ENCODE measurements at places on chromosomes 3 and 15.

DNA sequence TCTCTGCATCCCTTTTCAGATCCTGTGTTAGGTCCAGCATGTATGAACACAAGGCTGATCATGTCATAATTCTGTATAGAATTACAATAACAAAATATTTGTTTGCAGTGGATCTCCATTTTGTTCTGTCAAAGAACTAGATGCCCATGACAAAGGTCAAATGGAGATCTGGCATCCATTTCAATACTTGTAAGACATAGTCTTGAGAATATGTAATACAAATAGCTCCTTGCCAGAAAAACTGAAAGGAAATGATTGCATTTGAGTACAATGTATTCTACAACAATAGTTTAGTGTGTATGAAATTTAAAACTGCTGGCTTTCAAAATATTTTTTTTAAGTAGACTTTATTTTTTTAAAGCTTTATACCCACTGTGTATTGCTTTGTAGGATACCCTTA lies 101.1 kb downstream of the CMSS1 start:
- ATAC-seq = no peak

DNA sequence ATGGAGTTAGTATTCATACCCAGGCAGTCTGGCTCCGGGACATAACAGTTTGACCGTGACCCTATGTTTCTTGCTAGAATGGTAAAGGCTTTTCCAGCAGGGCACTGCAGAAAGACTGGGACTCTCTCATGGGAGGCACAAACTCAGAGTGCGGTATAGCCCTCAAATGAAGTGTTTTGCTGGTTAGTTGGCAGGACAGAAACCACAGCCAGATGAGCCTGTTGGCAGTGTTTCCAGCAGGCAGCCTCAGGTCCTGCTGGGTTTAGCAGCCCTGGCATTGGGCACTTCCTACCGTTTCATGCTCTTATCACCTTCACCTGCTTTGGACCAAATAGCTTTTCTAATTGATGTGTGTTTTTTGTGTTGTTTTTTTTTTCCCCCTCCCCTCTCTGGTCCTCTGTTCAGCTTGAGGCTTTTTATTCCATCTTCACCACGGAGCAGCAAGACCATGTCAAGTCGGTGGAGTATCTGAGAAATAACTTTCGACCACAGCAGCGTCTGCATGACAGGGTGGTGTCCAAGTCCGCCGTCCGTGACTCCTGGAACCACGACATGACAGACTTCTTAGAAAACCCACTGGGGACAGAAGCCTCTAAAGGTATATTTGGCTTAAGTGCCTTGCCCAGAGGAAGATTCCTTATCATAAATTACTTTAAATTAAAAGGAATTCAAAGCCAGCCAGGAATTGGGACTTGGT lies 205.6 kb downstream of the FEZF2 start:
- no peak for ATAC-seq

DNA sequence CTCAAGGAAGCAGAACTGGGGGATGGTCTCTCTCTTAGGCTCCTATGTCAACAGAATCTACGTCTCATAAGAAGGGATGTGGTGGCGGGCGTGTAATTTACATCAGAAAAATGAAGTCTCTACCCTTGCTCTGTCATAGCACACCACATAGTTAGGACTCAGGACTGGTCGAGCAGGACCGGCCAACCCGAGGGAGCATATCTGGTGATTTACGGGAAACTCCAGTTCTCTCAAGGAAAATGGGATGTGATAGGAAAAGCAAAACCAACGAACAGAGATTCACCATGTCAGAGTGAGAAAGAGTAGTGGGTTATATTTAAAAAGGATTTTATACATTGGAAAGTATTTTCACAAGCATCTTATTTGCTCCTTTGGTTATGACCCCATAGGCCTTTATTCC lies 54.7 kb downstream of the IGF2BP2 start:
- no peak for ATAC-seq

- no peak for ATAC-seq
Observed at GRCh38 chr3:5275529-5275928, 88.0 kb downstream of the EDEM1 start.

DNA sequence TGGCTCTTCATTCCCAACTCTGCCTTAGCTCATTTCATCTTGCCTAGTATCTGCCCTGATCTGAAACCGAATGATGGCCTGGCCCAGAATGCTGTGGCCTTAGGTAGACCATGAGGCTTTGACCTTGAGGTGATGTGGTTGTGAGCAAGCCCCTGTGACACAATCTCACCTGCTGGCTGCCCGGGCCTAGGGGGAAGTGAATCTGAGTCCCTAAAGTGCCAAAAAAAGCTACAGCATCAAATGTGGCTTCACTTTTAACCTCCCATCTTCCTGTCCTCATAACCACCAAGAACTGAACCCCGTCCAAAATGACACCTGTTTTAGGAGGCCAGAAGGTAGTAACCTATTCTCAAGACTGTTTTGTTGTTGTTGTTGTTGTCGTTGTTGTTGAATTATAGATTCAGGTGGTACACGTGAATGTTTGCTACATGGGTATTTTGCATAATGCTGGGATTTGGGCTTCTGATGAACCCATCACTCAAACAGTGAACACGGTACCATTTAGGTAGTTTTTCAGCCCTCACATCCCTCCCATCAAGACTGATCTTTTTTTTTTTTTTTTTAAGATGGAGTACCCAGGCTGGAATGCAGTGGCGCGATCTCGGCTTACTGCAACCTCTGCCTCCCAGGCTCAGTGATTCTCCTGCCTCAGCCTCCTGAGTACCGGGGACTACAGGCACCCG lies 54.6 kb downstream of the MCCC1 start:
- ATAC-seq = no peak

DNA sequence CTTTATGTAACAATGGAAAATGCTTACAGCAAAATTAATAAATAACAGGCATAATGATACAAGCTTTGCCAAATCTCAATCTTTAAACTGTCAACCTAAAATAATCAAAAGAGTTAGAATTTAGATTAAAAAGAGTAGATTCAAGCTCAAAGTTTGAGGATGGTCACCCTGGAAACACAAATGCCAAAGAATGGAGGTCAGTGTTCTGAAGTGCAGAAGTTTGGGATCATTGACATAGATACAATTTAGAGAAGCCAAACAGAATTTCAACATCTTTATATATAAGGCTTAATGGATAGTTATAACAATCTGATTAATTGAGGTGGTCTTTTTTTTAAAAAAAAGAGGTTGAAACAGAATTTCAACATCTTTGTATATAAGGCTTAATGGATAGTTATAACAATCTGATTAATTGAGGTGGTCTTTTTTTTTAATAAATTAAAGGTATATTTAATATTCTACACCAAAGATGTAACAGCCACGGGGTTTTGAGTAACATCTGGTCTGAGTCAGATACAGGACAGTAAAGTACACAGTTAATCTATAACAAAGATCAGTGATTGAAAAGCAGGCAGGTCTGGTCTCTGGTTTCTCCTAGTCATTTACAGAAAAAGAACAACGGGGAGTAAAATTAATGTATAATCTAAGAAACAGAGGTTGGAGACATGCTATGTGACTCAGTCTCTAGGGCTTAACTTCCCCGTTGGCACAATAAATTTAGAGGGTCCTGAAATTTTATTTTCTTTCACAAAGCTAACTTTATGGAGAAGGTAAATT lies 490.7 kb downstream of the GBE1 start:
- no peak for ATAC-seq

DNA sequence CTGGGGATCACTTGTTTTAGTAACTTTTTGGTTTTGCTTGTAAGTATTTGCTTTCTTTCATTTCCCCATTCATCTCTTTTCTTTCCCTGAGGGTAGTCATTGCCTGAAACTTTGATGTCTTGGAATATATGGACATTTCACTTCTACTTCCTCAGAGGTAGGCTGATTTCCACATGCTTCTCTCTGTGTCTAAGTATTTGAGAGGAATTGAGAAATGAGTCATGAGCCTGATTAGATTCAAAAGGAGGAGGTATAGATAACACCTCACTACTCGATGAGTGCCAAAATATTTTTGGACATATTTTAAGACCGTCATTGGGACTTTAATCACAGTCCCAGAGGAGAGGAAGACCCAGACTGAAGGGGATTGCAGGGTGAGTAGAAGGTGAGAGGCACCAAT lies 480.1 kb upstream of the SGO1 start:
- ATAC-seq = no peak

DNA sequence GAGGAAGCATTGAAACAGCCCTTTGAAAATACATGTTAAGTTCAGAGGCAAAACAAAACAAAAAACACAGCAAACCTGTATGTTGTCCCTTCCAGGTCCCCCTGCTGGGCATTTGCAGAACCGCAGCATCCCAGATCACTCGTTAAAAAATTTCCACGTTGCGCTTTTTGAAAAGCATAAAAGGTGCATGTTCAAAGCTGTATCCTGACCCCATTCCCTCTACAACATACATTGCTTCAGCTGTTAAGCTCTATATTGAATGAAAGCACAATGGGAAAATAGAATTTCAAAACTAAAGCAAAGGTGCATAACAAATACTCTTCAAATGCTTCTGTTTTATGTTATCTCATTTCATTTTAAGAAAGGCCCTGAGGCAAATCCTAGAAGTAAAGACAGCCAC lies 328.3 kb downstream of the THSD4 start:
- no peak for ATAC-seq

GRCh38 chr3:168087539-168087938 lies 8.2 kb downstream of the GOLIM4 start:
- no peak for ATAC-seq

- no peak for ATAC-seq
Observed at GRCh38 chr15:55742498-55742926, 440 bp downstream of the PRTG start.

- ATAC-seq = no peak
Observed at GRCh38 chr3:42180901-42181300, 85.1 kb downstream of the CCK start.

DNA sequence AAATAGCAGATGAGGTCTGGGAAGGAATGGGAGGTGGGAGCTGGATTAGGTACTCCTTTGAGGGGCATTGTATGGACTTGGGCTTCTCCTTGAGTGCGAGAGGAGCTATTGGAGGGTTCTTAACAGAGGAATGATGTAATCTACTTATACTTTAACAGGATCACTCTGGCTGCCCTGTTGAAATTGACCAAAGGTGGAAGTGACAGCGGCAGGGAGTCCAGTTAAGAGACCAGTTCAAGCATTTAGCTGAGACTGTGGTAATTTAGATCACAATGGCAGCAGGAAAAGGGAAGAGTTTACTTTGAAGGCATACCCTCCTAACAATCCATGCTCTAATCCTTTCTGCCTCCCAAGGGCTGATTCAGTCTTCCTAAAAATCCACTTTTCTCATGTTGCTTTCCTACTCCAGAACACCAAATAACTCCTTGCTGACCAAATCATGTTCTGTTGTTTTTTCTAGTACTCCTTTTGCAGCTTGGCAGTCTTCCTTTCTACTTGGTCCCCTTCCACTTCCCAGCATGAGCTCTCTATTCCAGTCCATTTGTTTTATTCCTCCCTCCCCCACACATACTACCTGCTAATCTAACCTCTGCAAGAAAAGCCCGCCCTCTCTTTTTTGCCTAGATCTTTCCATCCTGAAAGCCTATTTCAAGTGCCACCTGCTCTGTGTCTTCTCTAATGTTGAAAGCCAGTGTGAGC lies 139.4 kb downstream of the NECTIN3 start:
- no peak for ATAC-seq

GRCh38 chr3:194561306-194561974 lies 71.8 kb downstream of the TMEM44 start:
- ATAC-seq = peak; percentile 65

DNA sequence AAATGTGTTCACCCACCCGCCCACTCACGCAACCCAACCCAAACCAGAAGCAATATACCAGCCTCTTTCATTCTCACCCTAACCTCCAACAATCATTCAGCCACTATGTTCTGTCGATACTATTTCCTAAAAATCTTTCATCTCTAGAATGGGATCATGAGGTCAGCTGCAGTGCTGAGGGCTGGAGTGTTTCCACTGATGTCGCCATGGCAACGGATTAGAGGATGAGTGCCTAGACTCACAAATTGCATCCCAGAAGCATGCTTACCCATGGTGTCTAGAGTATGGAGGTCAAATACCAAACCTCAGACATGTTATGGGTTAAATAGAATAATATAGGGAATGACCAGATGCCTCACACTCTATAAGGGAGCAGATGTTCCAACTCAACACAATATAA lies 138.5 kb downstream of the GABRB3 start:
- ATAC-seq = no peak

DNA sequence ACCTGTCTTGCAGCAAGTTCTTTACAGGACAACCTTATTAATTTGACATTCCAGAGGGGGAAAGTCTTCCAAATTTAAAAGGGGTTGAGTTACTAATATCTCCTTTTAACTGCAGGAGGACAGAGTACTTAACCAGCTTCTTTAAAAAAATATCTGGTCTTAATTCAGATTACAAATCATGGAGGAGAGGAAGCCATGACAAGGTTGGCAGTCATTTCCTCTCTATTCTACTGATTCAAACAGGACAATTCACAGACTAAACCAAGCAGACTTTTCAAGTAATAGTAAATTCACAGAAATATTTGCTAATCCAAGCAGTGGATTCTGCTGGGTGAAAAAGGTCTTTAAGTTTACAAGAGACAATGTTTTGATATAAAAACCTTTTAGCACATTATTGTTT lies 185.3 kb downstream of the CFAP20DC start:
- no peak for ATAC-seq

DNA sequence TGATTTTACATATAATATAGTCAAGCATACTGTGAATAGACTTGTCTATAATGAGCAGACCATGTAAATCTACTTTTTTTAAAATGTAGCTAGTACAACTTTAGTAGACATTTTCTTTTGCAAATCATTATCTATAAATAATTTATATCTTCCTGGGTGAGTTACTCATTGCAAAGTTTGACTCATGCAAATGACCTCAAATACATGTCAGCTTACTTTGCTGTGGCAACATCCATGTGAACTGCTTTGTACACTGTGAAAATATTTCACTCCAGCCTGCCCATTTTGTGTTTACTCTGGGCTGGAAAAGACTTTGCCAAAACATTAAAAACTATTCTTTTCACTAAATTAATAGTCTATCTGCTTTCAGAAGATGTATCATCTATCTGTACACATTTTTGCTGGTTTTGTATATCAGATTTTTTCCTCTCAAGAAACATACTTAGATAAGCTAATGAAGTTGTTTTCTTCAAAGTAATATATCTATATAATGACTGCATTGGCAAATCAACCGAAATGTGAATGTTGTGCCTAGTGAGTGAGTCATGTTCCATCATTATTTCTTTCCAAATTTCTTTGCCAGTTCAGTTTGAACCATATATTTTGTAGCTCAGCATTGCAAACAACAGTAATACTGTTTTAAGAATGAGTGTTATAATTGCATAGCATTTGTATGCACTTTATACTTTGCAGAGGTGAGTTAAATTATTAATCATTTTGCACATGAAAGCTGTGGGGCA lies 26.5 kb downstream of the IGSF10 start:
- ATAC-seq = no peak

DNA sequence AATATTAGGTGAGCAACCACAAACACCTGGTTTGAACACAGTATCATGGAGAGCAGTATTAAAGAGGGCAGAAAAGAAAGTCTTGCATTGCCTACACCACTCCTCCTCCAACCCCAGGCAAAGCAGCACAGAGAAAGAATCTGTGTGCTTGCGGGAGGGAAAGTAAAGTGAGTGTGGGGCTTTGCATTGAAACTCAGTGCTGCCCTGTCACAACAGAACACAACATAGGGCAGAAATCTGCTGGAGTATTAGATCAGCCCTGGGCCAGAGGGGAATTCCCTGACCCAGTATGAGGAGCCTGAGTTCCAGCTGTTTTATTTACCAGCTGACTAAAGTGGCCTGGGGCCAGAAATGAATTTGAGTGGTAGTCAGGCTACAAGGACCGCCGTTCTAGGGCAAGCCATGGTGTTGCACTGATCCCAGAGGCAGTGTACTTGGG lies 75.5 kb downstream of the SPATA16 start:
- no peak for ATAC-seq

- ATAC-seq = no peak
Observed at GRCh38 chr3:114034787-114035545, 21.4 kb downstream of the CCDC191 start.
